ENCODE measurements at places on chromosomes 3 and 15.

DNA sequence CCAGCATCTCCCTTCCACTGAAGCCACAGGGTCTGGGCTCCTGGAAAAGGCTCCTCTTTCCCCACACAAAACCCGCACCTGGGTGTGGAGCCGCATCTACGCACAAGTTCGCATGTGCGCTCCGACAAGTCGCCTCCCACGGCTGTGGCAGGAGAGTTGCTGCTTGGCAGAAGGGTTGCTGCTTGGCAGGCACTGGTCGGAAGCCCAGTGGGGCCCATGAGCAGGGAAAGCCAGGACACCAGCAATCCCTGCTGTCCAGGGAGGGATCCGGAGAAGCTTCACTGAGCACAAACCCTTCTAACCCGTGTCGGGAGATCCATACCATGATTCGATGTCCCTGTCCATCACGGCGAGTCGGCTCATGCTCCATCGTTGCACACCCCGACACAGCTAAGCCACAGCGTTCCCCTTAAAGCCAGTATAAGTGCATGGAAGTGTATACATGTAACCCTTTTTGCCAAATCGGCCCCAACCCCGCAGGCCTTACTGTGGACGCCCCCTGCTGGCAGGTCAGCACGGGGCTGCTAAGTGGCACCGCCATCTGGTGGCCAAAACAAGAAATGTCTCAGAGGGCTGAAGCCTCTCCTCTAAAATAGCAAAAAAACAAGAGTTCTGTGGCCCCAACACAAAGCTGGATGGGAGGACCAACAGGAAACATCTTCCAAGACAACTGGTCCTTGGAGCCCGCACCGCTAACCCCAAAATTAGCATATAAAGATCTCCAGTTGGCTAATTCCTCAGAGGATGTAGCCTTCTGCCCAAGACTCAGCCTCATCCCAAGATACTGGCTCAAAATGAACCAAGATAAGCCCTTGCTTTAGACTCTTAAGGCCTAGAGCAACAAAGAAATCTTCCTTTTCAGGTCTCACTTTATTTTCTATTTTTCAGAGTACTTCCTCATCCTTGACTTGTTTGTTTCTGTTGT, 8.3 kb downstream of the ANKRD63 start:
- DNase-seq, result peak; percentile 86

DNA sequence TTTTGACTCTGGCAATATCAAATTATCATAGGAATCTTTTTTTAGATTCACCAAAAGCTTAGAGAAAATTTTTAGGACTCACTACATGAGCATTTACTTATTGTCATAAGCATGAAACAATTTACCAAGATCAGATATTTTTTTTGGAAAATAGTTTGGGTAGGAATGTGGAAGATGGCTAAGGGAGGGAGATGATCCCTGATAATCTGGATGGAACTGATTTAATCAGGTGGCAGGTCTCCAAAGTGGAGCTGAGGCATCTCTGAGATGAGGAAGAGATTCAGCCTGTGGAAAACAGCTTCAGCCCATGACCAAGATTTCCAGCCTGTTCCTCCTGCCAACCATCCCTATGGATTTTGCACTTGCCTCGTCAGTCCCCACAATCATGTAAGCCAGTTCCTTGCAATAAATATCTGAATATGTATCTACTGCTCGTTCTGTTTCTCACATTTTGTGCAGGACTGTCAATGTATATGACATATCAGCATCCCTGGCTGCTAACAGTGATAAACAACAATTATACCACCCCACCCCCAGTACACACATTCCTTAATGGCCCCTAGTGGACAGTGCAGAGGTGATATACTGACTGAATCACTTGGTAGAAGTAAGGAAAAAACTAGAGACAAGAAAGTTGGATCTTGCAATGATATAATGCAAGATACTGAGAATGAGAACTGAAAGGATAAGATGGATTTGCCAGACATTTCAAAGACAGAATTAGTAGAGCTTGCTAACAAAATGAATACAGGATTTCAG, 183.8 kb downstream of the NEK10 start:
- DNase-seq, result no peak

GRCh38 chr15:100727291-100727851, 125.0 kb downstream of the ASB7 start:
- no peak for DNase-seq

GRCh38 chr3:58043933-58044332, 35.7 kb downstream of the FLNB start:
- no peak for DNase-seq

DNA sequence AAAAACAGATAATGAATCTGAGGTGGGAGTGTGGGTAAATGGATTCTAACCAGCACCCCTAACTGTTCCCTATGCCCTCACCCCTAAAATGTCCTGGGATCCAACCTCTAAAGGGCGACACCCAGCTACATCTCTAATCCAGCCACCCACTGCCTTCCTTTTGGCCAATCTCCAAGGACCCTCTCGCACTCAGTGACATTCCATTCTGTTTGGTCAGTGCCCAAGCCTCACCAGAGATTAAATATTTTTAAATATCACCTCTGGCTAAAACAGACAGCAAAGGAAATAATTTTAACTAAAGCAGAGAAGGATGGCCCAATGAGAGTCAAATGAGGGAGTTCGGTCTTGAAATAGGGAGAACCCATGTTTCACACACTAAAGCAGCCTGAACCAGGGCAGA, 19.9 kb upstream of the SCN10A start:
- no peak for DNase-seq

- DNase-seq, result no peak
Observed at GRCh38 chr3:27279123-27279522, 90.1 kb downstream of the NEK10 start.

DNA sequence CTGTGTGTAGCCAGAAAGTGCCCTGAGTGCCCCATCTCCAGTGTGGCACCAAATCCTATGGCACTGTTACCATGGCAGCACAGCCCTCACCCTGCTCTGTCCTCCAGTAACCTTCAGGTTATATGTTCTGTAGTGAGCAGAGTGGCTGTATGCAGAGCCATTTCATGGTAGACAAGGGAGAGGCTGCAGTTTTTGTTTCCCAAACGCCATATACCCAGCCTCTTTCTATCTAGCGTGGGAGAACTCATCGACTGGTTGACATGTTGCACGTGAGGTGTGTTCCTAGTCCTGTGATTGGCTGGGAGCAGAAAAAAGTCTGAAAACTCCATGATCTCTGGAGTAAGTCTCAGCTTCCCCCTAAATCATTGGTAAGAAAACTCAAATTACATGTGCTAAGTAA, 2.0 kb downstream of the SIDT1 start:
- DNase-seq, result no peak

- DNase-seq, result no peak
Observed at GRCh38 chr15:45670511-45670910, 35.7 kb downstream of the SQOR start.

DNA sequence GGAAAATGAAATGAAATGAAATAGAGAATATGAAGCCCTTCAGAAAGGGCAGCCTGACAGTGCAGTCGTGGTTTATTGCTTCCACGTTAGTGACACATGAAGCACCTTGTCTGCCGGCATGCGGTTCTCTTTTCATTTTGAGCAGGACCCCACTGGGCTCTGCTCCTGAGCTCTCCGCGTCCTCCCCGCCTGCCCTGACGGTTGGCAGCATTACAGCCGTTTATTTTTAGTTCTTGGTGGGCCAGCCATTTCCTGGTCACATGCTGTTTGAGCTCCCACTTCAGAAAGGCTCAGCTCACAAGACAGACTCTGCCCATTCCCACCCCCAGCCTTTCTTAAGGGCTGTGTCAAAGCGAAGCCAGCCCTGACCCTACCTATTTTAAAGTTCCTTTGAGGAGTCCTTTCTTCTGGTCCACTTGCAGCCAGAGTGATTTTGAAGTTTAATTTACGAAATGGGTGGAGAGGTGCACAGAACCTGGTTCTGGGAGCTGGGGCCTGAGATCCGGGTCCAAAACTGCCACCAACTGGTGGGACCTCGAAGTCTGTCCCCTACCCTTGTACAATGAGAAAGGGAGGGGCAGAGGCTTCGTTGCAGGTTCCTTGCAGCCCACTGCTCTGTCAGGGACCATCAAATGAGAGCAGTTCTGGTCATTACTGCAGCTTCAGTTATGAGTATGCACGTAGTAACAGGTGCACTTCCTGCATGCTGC, 60.1 kb downstream of the MGLL start:
- no peak for DNase-seq
